Stimulated activated CD8-positive, alpha-beta memory T cell treated with anti-CD3 and anti-CD28 coated beads, Interleukin-4, amount 100 ng/mL, for 1 hour (primary cell): ENCODE measurements at places on chromosomes 5 and 9.

DNA sequence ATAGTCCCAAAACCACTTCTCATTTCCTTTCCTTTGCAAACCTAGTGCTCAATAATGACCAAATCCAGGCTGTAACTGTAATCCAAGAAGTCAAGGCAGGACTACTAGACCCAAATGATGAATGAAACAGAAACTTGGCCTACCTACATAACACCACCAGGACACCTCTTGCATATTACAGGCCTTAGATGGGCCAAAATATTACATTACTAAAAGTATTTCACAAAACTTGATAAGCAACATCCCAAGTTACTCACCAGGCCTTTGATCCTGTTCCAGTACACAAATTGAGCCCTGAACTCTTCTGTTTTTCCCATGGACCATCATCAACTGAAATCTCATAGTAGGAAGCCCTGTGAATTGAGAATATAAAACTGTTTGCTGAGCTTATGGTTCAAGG is 34.8 kb downstream of the NADK2 start:
- no peak for DNase-seq

- DNase-seq = no peak
Measured at GRCh38 chr5:104952876-104953275, 1390.3 kb upstream of the NUDT12 start.

DNA sequence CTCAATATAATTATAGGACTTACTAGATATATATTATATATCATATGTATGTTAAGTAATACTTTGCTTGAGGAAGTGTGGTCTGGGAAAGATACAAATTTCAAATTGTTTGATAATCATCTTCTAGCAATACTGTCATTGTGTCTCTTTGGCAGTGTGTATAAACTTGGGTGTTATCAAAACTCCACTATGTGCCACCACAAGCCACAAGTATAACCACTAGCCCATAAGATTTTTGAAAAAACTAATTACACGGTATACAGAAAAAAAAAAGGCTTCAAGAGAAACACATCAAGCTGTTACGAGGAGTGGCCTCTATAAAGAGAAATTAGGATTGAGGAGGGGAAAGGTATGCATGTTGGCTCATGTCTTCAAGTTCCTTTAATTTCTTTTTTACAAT is 44.7 kb upstream of the PCSK5 start:
- no peak for DNase-seq

DNA sequence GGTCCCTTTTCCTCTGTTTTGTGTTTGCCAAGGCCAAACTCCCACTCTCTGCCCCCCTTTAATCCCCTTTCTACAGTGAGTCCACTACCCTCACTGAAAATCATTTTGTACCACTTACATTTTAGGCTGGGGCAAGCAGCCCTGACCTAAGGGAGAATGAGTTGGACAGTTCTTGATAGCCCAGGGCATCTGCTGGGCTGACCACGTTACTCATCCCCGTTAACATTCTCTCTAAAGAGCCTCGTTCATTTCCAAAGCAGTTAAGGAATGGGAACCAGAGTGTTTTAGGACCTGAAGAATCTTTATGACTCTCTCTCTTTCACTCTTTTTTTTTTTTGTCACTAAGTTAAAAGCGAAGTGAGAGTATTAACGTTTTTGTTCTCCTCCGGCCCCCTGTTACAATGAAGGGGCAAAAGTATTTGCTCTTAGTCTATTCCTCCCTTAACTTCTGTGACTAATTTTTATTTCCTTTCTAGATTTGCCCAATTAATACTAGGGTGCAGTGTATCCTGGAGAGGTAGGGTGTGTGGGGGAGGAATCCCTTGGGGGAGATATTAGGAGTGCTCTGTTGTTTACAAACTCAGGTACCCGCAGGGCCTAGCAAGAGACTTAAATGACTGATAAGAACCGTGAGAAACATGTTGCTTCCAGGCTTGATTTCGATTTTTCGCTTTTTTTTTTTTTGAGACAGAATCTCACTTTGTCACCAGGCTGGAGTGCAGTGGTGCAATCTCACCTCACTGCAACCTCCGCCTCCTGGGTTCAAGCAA is 14.7 kb downstream of the GM2A start:
- DNase-seq = no peak

DNA sequence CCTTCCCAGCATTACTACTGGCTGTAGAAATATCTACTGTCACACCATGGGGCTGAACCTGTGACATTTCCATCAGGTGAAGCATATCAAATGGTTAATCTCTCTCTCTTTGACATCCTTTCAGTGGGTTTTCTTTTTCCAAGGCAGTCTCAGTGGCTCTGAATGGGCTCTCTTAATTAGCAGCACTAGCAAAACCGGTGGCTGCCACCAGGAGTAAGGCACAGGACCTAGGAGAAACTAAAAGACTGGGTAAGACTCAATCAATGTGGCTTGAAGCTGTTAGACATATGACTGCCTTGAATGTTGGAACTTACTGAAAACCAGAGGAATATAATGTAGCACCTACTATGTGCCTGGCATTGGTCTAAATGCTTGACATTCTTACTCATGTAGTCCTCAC is 445.0 kb upstream of the KIF2A start:
- no peak for DNase-seq

DNA sequence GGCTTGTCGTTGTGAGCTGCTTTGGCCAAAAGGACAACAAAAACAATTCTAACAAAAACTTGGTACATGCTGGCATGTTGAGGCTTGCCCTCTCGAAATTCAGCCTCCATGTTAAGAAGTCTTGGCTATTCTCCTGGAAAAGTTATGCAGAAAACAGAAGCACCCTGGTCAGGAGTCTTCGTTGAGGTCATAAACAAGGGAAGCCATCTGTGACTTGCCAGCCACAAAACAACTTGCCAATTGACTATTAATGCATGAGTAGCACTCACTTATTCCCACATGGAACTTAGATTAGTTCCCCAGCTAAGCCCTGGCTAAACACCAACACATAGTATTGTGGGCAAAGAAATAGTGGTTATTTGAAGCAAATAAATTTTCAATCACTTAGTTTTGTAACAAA is 521.0 kb upstream of the CHD1 start:
- no peak for DNase-seq

- no peak for DNase-seq
Measured at GRCh38 chr5:125607018-125607417, 816.2 kb upstream of the GRAMD2B start.

GRCh38 chr9:31103836-31104235 is 1280.6 kb upstream of the ACO1 start:
- DNase-seq = no peak

- DNase-seq = no peak
Measured at GRCh38 chr5:172849606-172850453, 15.8 kb downstream of the ERGIC1 start.

GRCh38 chr5:143174714-143175398 is 228.6 kb downstream of the NR3C1 start:
- DNase-seq = no peak
